Pericardium fibroblast (primary cell): ENCODE measurements at places on chromosomes 6 and 20. TPM values are rescaled to one million over a fixed set of nuclear protein-coding genes. Genes with fewer than 3 reads are reported as not detected.

Gene AKAP7
- total RNA-seq, result 1.4 and 3.7 TPM in 2 replicates

Gene SMIM28
- not detected in 2 replicates for total RNA-seq

Gene ILRUN
- 24.0 and 28.6 TPM in 2 replicates for total RNA-seq

Gene ARMC12
- 0.43 TPM in 1 of 2 replicates, not detected in the other for total RNA-seq

Gene CDSN
- not detected in 2 replicates for total RNA-seq

Gene ZNF391
- 1.1 and 10.0 TPM in 2 replicates for total RNA-seq

Gene SSR1
- total RNA-seq, result 68.9 and 88.3 TPM in 2 replicates

Gene MTHFD1L
- total RNA-seq, result 33.3 and 34.7 TPM in 2 replicates

Gene TUBB1
- not detected in 2 replicates for total RNA-seq

Gene PHACTR3
- total RNA-seq, result not detected in 2 replicates

Gene MICB
- total RNA-seq, result 3.9 and 12.6 TPM in 2 replicates

Gene CST7
- not detected in 2 replicates for total RNA-seq

Gene EDN1
- total RNA-seq, result 1.4 and 22.3 TPM in 2 replicates

Gene C6orf15
- total RNA-seq, result not detected in 2 replicates

Gene SMPDL3A
- 14.3 and 16.8 TPM in 2 replicates for total RNA-seq

Gene PRR18
- total RNA-seq, result not detected in 2 replicates

Gene MARCKS
- 161 and 169 TPM in 2 replicates for total RNA-seq

Gene BFSP1
- total RNA-seq, result 0.60 and 1.5 TPM in 2 replicates

Gene FOXC1
- 5.4 and 7.8 TPM in 2 replicates for total RNA-seq
